ENCODE measurements at places on chromosomes 16 and 17.

DNA sequence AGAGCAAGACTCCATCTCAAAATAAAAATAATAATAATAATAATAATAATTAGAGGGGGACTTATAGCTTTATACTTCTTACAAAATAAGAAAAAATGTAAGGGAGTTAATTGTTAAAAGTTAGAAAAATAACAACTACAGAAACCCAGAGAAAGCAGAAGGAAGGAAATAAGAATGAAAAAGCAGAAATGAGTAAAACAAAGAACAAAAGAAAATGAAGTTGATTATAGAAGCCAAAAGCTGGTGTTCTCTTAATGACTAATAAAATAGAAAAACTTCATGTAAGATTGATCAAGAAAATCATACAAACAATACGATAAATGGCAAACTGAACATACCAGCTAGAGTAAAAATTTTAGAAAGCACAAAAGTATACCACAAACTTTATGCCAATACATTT, 6.8 kb upstream of the NSMCE1 start:
- no peak for DNase-seq

GRCh38 chr17:11492511-11492910, 105.8 kb upstream of the DNAH9 start:
- DNase-seq: no peak

DNA sequence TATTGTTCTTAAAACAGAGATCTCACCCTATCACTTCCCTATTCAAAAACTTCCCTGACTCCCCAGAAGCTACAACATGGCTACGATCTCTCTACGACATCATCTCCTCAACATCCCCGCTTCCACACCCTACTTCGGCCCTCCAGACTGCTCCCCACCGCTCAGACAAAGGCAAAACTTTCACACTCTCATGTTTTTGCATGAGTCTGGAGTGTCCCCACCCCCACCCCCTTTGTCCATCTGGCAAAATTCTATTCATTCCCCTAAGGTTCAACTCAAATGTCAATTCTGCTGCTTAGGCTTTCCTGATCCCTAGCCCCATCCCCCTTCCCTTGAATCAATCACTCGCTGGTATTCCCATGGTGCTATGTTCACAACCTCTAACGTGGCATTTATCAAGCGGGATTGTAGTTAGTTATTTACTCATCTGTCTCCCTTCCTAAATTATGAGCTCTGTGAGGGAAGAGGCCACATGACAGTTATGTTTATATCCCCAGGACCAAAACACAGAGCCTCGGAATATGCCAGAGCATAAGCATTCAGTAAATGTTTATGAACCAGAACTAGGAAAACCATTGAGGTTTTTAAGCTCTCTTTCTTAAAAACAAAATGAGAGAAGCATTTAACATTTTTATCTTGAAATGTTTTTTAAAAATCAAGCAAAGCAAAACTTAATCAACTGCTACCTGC, 55.9 kb downstream of the STX8 start:
- no peak for DNase-seq

DNA sequence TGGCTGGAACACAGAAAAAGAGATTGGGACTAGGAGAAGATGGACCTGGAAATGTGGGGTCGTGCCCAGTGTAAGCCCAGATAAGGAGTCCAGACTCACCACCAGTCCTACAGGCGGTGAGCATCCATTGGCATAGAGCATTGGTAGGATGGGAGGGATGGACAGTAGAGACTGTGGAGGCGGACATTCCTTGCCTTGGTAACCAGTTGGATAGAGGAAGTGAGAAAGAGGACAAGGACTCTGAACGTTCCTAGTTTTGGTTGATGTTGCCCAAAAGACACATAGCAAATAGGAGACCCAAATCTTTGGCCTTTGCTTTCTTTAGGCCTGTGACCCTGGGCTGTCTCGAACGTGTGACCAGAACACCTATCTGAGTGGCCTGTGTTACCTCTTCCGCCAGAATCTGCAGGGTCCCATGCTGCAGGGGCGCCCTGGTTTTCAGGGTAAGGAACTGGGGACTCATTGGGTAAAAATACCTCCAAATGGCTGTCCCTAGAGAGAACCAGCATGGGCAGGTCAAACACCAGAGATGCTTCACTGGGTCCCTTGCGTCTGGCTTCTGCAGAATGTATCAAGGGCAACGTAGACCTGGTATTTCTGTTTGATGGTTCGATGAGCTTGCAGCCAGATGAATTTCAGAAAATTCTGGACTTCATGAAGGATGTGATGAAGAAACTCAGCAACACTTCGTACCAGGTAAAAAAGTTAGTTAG, 6.4 kb downstream of the ITGAL start:
- DNase-seq: no peak

GRCh38 chr16:52568983-52569690, 22.2 kb upstream of the TOX3 start:
- DNase-seq: no peak

GRCh38 chr16:90046122-90046970, 27.1 kb upstream of the DBNDD1 start:
- DNase-seq: no peak

DNA sequence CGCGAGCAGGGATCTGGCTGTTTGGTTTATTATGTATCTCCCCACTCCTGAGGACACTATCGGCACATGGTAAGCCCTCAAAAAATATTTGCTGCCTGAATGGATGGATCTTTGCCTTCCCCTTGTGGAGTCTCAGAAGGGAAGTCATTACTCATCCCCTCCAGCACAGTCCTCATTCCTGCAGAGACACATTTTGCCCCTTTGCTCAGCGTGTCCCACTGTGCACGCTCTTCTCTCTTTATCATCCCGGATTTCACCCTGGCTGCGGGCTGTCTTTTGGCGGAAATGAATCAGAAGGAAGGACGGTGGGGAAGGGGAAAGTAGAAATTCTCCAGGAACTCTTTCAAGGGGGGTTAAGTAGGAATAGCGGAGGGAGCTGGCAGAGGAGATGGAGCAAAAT, 125.2 kb upstream of the CDC42EP4 start:
- DNase-seq: no peak

GRCh38 chr17:28131599-28131998, 89.1 kb downstream of the NLK start:
- DNase-seq: no peak

- DNase-seq: no peak
Observed at GRCh38 chr17:65783845-65784334, 222.4 kb upstream of the AXIN2 start.

DNA sequence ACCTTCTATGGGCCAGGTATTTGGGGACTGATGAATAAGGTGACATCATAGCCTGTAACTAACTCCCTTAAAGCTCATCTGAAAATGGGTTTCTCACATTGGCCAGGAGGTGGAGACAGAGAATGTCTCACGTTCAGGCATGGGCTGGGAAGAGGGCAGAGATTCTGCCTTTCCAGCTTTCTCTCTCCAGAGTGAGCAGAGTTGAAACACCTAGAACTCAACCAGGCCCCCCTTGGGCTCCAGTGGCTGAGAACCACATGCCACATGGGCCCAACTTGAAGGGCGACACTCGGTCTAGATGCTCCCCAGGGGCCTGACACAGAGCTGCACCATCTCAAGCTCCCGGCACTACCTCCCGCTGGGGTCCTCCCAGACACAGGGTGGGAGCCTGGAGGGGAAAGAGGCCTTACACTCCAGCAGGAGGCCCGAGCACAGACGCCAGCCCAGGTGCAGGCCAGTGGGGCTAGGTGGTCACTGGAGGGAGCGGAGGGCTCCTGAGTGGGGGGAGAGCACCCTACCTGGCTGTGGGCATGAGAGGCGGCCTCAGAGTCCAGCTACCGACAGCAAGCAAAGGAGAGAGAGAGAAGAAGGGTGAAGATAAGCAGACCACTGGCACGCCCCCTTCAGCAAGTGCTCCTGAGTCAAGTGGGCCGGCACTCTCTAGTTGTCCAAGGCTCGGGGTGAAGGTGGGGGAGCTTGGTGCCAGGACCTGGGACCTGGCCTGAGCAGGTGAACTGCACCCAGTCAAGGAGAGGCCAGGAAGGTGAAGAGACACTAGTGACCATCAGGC, 55.9 kb downstream of the MYO18A start:
- DNase-seq: no peak

DNA sequence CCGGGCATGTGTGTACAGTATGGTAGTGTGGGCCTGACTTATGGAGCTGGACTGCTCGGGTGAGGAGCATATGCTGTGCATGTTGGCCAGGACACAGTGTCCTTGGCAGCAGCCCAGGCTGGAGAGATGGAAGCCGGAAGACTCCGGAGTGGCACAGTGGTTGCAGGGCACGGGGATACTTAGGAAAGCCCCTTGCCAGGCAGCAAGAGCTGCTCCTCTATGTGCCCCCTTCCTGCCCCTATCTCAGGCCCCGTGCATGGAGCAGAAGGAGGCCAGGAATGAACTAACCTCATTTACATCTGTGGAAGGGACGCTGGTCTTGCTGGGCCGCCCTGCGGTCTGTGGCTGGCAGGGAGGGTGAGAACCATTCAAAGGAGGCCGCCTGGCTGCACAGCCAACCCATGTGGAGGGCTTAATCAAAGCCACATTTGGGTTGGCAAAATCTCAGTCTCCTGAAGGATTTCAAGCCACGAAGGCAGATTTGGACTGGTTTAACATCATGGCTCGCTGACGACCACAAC, 32.2 kb upstream of the RCVRN start:
- DNase-seq: no peak

DNA sequence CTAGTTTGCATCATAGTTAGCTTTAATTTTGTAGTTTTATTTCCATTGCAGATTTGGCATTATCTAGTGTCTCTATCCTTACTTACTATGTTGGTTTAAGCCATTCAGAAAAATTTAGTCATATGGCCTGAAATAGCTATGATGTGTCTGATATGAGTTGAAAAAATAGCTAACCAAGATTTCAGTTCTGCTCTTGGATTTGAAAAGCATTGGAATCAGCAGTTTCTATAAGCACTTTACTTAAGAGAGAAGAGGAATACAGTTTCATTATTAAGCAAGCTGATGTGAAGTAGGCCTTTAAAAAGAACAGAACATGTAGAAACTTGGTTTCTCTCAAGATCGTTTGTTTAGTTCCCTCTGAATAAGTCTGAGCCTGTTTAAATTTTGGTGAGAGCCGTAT, 25.9 kb downstream of the LPCAT2 start:
- no peak for DNase-seq

- DNase-seq: no peak
Observed at GRCh38 chr17:40173778-40174135, 3.5 kb upstream of the RAPGEFL1 start.

GRCh38 chr17:11899537-11899942, 97.7 kb downstream of the ZNF18 start:
- no peak for DNase-seq

GRCh38 chr17:61595418-61596186, 4.6 kb upstream of the NACA2 start:
- DNase-seq: no peak

GRCh38 chr16:81786868-81787267, 7.8 kb downstream of the PLCG2 start:
- DNase-seq: no peak

- DNase-seq: no peak
Observed at GRCh38 chr17:59812139-59812538, 80.6 kb downstream of the TUBD1 start.

DNA sequence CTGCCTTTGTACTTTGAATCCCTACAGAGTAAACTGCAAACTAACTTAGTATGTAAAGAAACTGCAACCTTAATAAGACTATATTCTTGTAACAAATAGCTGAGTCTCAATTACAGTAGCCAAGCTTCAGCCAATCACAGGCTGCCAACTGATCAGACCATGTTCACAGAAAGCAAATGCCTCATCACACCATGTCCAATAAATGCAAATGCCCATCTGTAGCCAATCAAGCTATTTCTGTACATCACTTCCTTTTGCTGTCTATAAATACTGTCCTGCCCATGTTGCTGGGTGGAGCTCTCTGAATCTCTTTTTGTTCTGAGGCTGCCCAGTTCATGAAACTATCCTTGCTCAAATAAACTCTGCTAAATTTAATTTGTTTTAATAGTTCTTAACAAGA, 531.7 kb upstream of the TOM1L1 start:
- DNase-seq: no peak

GRCh38 chr17:15436473-15437302, 30.7 kb downstream of the CDRT4 start:
- DNase-seq: no peak

DNA sequence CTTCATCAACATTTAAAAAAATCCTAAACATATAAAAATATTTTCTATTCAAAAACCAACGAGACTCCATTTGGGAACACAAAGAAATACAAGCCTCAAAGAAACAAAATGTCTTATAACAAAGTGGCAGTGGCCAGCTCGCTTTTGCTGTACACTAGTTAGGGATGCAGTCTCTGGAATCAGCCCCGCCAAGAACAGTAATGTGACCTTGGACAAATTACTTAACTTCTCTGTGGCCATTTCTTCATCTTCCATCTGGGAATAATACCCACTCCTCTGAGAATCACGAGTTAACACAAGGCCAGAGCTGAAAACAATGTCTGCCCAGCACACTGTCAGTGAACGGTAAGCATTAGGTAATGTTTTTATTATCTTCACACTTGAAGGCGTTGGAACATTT, 5.6 kb downstream of the STAT5B start:
- no peak for DNase-seq

DNA sequence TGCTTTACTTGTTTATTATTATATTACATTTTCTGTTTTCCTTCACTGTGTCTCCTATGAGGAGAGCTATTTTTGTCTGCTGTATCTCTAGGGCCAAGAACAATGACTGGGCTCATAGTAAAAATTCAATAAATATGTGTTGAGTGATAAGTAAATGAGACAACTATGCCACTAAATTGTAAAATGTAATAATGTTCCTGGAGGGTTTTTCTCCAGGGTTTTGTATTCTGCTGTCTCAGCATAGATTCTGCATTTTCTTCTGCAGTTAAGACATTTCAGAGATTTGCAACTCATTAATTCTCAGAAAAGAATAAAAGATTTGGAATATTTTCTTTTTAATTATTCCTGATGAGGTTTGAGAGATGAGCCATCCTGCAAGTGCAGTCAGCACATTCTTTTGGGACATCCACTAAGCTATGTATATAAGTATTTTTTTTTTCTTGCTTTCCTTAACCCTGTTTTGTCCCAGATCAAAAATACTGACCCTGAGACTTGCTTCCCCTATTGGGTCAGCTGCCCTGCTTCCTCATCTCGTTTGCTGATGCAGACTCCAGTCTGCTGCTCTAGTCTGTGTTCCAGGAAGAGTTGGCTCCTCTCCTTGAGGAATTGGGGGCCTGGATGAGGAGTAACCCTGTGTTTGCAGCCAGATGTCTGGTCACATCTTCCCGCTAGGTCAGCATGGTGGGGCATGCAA, 122.9 kb downstream of the ABCA8 start:
- no peak for DNase-seq

DNA sequence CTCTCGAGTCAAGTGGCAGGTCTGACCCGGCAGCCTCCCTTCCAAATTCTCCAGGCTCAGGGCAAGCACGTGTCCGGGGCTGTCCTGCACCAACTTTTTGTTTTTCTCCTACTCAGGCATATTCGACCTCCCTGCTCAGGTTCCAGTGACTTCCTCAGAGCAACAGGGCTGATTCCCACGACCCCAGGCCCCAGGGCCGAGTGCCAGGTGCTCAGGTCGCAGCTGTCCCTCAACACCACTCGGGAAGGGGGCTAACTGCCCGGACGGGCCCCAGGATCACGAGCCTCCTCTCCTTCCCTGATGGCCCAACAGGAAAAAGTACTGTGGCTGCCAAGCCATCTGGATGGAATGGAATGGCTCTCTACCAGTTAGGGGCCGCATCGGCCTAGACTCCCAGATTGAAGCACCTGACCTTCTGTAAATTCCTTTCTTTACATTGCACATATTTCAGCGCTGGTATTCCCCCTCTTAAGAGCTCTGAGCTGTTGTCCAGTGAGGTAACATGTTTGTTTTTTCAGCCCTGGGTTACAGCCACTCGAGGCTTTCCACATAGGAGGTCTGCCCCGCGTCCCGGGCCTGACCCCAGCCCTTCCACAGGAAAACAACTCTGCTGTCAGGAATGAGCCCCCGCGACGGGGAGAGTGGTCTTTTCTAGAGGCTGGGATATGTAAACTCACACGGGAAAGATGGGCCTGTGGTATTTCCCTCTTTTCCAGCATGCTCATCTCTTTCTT, 25.0 kb downstream of the NXN start:
- DNase-seq: no peak

Measured in activated effector memory CD4-positive, alpha-beta T cell treated with Interleukin-2 at 50 U/mL for 16 hours (primary cell).